ENCODE measurements at places on chromosomes 1 and 21.
A peak's percentile ranks its signal among the peaks of the same experiment; 100 is the strongest.

GRCh38 chr1:219788091-219788490, 140.3 kb downstream of the SLC30A10 start:
- no peak for DNase-seq

DNA sequence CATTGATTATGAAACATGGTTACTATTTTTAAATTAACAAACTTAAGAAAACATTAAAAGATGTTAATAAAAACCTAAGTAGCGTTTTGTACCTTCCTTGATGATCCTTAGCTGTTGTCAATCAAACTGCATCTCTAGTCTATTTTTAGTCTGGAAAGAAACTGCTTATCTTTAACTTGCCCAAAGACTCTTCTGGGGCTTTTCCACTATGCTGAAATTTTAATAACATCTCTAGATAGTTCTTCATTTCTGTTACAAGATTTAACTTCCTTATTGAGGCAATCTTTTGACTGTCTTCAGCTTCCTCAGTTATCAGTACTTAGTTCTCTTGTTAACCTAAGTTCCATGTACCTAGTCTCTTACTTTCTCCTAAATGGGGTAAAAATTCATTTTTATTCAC, 135.9 kb upstream of the HMCN1 start:
- no peak for DNase-seq

DNA sequence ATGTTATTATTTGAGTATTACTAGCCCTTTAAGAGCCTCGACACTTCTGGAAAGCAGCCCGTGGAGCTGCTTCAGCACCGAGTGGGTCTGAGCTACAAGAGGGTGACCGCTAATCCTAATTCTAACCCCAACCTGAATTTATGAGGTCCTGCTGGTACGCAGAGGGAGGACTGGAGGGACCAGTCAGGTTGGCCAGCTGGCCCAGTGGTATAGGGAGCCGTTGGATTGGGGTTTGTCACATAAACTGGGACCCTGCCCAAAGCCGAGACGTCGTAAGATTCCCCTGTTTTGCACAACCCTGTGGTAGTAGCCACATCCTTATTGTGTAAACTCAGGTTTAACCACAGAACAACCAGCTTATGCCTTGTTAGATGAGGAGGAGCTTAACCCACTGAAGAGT, 60.8 kb upstream of the F3 start:
- no peak for DNase-seq

- DNase-seq, result peak; percentile 7
These were observed 54.5 kb downstream of the PCNX2 start for GRCh38 chr1:233240829-233241682.

DNA sequence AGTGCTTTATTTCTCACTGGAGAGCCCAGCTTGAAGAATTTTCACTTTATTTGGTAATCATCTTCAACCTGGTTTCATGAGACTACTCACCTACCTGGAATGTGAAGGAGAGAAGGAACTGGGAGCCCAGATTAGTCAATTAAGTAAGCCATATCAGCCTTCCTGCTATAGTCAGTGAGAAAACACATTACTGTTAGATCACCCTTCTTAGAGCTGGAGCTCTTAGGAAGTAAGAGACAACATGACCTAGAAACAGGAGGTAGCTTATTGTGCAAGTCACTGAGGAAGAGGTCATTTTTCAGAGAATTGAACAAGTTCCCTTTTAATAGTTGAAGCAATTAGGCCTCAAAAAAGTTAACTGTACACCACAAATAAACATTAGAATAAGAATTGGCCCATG, 49.2 kb upstream of the TEKT2 start:
- DNase-seq, result no peak

DNA sequence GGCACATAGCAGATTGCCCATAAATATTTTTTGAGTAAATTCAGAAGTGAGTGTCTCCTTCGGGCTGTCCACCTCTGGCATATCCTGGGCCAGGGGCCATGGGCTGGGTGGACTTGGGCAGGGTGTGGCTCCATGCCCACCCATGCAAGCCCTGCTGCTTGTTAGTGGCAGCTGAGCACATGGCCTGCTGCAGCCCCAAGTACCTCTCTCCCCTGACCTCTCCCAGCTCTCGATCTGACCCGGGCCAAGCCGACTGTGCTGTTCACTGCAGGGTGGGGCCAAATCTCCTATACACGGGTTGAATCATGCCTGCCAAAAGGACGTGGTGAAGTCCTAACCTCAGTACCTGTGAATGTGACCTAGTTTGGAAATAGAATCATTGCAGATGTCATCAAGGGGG, 132.5 kb upstream of the C1orf174 start:
- DNase-seq, result no peak

DNA sequence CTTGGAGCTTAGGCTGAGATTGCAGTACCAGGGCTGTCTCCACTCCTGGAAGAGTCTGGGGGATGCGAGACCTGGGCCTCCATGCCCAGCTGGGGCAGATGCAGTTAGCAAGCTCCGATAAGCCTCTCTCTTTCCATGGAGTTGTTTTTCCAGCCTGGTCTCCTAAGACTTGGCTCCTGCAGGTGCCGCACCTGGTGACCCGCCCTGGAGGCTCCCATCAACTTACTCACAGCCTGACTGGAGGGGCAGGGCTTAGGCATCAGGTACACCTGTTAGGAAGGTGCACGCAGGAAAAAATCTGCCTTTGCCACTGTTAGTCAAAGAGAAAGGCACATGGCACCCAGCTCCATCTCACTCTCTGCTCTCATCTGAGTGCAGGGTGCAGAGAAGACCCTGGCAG, 198.1 kb upstream of the TMEM51 start:
- no peak for DNase-seq

DNA sequence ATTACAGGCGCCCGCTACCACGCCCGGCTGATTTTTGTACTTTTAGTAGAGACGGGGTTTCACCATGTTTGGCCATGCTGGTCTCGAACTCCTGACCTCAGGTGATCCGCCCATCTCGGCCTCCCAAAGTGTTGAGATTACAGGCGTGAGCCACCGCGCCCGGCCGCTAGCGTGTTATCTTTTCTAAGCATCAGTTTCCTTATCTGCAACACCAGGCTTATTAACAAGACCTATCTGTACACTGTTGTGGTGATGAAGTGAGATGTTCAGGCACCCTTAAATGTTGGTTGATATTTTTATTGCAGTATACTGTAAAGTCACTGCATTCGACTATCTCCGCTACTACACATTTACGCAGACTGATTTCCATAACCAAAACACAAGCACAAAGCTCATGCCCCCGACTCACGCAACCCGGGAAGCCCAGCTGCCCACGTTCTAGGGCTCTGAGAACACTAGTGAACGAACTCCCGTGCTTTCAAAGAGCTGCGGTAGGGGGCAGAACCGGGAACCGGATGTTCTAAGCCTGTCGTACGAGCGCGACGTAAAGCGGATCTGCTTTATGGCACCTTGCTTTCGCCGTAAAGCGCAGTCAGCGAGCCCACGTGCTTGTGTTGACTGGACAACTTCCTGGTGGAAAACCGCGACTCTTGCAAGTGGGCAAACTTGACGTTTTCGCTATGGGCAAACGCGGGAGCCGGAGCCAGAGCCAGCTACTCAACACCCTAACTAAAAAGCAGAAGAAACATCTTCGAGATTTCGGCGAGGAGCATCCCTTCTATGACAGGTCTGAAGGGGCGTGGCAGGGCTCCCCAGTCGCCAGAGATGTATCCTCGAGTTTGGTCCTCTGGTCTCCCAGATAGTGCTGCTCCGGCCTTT, at the start of gene UTP25:
Gene UTP25 (plus strand): TSS at position 589 of the 879 bp plus-strand sequence. CDS start 92 bp downstream, at position 681.
- peak; percentile 94 for DNase-seq

- no peak for DNase-seq
These were observed 102.6 kb downstream of the AJAP1 start for GRCh38 chr1:4756851-4757580.

GRCh38 chr1:110765640-110766335, 91.0 kb upstream of the KCNA3 start:
- peak; percentile 56 for DNase-seq

DNA sequence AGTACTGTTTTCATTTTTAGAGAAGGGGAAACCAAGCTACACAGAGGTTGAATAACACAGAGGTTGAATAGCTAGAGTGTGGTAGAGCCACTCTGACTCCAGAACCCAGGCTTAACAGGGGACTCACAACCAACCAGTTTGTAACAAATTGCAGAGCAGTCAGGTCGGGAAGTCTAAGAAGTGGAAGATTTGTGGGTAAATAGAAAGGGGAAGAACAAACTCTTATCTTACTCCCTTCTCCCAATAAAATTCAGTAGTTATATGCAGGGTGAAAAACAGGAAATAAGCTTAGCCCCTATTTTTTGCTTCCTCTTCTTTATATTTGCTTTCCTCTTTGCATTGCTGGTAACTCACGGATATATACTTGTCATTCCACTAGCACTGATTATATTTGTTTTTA, 23.2 kb downstream of the CDC42 start:
- DNase-seq, result no peak

GRCh38 chr1:28893403-28894102, 20.8 kb upstream of the EPB41 start:
- no peak for DNase-seq

- no peak for DNase-seq
These were observed 45.7 kb upstream of the TLR5 start for GRCh38 chr1:223188618-223189356.

GRCh38 chr21:44713846-44714245, 2.5 kb upstream of the TSPEAR start:
- DNase-seq, result no peak

DNA sequence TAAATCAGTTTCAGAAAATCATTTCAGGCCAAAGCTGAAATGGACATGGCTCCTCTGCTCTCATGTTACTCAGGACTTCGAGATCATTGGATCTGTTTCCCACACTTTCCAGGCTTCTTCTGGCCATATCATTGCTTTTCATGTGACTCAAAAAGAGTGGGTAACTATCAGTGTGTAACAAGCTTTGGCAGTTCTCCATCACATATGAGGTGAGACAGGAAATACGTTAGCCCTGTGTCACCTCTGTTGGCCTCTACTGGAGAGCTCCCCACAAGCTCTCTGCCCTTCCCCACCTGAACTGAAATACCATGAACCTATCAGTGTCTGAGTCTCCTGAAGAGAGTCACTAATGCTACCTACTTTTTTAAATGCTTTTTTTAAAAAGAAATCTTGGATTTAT, 128.2 kb downstream of the LBR start:
- no peak for DNase-seq

GRCh38 chr1:91020967-91021685, 709 bp downstream of the ZNF644 start:
- peak; percentile 71 for DNase-seq

- DNase-seq, result no peak
These were observed 387.2 kb downstream of the PTPRU start for GRCh38 chr1:29623501-29623900.

DNA sequence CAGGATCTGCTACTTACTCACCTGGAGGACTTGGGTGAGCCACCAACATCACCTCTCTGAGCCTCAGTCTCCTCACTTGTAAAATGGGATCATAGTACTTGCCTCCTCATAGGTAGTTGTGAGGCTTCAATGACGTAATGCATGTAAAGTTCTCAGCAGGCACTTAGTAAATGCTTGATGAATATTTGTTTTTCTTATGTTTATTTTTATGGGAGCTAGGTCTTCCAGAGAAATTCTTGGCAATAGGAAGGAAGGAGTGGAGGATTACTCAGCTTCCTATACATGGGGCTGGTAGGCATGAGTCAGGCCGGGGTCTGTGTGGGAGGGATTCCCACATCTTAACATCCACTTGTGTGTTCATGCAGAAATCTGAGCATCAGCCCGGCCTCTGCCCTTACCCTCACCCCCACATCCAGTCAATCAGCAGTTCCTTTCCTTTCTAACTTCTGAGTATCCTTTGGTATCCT, 95.4 kb upstream of the USP24 start:
- DNase-seq, result no peak

GRCh38 chr1:206649261-206649921, 14.1 kb downstream of the DYRK3 start:
- no peak for DNase-seq

DNA sequence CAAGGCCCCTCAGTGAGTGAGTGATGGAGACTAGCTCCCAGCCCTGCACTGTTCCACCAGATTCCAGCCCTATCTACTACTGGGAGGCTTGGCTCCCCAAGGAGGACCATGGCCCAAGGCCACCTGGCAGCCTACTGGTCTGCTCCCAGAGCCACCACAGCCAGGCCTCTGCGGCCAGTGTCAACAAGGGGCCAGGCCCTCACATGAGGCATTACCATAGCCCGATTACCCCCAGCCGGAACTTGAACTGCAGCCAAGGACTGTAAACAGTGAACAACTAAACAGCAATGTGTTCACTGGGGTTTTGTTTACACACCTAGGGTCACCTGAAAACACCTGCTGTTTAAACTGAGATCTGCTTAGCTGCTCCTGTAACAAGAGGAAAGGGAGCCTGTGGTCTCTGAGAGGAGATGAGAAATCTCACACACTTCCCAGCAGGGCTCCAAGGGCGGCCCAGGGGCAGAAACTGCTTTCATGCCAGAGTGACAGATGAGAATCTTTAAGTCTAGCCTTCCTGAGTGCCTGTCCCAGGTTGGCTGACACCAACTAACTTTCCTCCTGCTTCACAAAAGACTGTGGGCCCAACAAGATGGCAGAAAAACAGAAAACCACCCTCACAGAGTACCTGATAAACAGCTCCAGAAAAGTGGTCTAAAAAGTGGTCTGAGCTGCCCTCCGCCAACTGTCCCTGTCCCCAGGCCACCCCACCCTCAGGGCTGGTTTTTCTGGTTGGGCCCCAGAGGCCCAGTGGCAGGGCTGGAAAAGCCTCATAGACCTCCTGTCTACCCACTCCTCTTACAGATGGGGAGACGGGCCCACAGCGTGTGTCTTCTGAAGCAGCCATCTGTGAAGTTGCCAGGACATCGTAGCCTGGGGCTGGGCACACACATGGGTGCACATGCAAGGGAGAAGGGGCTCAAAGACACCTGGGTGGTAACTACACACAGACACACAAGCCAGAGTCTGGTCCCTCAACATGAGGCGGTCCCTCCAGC, 28.8 kb downstream of the MEF2D start:
- DNase-seq, result no peak

DNA sequence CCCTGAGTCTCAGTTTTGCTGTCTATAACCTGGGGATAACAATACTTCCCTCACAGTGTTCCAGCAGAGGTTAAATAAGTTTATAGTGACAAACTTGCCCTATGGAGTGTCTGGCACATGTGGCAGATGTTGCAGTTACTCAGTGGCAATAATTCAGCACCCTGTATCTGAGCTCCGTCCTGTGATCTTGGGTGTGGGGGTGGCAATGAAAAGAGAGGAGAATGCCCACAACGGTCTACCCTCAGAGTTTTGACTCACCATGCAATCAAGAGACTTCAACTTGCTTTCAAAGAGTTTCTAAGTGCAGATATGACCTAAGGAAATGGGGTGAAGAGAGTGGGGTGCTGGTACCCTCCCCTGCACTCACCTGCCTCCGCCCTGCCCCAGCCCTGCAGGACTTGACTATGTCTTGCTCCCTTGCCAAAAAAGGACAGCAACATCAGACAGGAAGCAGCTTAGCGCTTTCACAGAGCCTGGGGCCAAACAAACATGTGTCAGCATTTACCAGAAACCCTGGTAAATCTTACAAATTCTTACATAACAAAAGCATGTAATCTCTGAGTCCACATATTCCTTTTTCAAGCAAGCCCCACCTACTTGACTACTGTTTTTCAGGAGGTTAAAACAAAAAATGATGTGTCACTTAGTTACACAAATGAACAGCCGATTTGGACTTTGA, 185.1 kb upstream of the CAMK1G start:
- DNase-seq, result no peak
